ENCODE measurements at places on chromosomes 5 and 9. TPM values are rescaled to one million over a fixed set of nuclear protein-coding genes. Genes with fewer than 3 reads are reported as not detected.

ADGRD2 gene
- total RNA-seq: not detected

SLC45A2 gene
- not detected for total RNA-seq

CAVIN4 gene
- total RNA-seq: 0.21 TPM

ACTBL2 gene
- not detected for total RNA-seq

CSF1R gene
- total RNA-seq: not detected

RORB gene
- total RNA-seq: 0.02 TPM

SV2C gene
- not detected for total RNA-seq

TLX3 gene
- total RNA-seq: not detected

RFX3 gene
- total RNA-seq: 13.2 TPM

C1QTNF2 gene
- not detected for total RNA-seq

PLAA gene
- total RNA-seq: 41.3 TPM

Data from activated CD8-positive, alpha-beta memory T cell treated with anti-CD3 and anti-CD28 coated beads for 36 hours (primary cell).